Neuronal stem cell (in vitro differentiated cells): ENCODE measurements at places on chromosomes 16 and 17.

DNA sequence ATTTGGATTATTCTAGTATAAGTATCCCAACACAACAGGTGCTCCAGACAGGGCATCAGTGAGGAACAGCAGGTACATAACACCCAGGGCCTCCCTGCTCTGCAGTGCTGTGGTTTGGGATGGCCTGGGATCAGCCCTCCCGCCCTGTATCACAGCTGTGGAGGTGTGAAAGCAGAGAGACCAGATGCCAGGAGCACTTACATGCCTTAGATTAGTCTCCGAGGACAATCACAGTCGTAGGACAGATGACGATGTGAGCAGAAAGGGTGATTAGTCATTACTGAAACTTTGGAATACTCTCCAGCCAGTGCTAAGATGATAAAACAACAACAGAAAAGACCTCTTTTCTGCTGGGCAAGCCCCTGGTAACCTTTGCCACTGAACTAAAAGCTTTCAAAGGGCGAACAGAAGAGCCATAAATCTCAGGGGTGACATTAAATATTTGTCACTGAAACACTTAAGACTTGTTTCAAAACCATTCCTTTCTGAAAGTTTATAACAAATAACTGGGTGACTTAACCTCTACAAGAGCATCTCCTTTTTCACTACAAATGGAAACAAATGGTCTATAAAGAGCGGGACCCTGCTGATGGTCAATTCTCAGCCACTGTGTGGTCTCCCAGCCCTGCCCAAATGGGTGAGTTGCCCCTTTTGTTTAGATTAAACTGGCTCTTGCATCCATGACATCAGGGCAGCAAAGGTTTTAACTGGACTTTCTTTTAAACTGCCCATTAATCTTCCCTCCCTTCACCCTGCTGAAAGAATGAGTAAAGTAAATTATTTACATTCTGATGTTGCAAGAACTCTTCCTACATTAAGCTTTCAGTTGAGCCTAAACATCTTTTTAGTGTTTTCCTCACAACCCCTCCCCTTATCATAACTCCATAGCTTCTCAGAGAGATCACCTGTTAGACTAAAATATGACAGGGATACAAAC lies 183.1 kb upstream of the COX10 start:
- DNase-seq = no peak

GRCh38 chr17:78873519-78874340 lies 29.3 kb downstream of the CEP295NL start:
- DNase-seq = no peak

DNA sequence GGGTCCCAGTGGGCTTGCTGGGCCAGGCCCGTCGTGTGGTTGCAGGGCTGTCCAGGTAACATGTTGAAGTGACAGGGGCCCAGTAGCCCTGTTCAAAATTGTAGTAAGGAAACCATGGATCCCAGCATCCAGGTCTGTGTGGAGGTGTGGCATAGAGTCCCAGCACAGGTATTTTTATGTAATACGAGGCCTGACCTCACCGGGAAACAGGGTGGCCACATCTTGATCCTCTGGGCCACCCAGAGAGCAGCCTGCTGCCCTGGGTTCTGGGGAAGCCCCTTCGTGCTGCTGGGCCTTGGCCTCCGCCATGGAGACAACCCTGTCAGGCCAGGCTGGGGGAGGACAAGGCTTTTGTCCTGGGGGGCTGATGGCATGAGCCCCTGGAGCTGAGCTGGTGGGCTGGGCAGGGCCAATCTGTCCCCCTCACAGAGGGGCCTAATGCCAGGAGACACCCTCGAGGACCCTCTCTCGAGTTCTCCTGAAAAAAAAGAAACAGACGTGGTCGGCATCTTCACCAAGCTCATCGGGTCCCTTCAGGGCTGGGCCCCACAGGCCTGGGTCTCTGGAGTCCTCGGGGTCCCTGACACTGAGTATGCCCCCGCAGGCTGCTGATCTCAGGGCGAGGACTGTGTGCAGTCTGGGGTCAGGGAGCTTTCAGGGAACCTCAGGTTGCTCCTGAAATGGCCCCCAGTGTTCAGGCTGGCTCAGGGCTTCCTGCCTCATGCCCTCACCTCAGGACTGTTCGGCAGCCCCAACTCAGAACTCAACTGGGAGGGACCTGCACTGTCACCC lies 47.8 kb downstream of the TNFRSF13B start:
- DNase-seq = no peak

GRCh38 chr16:30782486-30783279 lies 4.3 kb downstream of the ZNF629 start:
- no peak for DNase-seq

DNA sequence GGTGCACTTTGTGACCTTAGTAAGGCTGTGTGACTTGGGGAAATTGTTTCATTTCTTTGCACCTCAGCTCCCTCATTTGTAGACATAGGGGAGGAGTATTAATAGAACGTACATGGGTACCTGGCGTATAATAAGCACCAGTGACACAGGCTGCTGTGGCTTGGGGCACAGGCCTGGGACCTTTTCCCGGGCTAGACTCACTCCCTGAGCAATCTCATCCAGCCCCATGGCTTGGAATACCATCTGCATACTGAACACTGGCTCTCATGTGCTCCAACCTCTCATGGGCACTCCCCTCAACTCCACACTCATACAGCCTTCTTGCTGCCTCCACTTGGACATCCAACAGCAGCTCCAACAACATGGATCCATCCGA lies 41.0 kb upstream of the MRPS23 start:
- no peak for DNase-seq

DNA sequence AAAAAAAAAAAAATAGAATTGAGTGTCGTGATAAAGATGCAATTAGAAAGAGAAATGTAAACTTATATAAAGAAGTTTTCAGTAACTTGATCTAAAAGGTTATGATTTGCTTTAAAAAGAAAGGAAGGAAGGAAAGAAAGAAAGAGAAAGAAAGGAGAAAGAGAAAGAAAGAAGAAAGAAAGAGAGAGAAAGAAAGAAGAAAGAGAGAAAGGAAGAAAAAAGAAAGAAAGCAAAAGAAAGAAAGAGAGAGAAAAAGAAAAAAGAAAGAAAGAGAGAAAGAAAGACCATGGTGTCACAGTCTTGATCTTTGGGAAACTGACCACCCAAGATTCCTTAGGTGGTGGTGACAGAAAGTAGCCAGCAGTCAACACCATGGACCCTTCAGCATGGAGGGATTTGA lies 4.3 kb upstream of the CCL3 start:
- no peak for DNase-seq

- no peak for DNase-seq
Measured at GRCh38 chr17:34852614-34853013, 108.6 kb downstream of the CCT6B start.

- DNase-seq = no peak
Measured at GRCh38 chr16:53643474-53643873, 60.2 kb downstream of the RPGRIP1L start.

- no peak for DNase-seq
Measured at GRCh38 chr16:85948138-85948509, 49.2 kb downstream of the IRF8 start.

GRCh38 chr17:58643147-58643546 lies 48.7 kb downstream of the TEX14 start:
- no peak for DNase-seq

DNA sequence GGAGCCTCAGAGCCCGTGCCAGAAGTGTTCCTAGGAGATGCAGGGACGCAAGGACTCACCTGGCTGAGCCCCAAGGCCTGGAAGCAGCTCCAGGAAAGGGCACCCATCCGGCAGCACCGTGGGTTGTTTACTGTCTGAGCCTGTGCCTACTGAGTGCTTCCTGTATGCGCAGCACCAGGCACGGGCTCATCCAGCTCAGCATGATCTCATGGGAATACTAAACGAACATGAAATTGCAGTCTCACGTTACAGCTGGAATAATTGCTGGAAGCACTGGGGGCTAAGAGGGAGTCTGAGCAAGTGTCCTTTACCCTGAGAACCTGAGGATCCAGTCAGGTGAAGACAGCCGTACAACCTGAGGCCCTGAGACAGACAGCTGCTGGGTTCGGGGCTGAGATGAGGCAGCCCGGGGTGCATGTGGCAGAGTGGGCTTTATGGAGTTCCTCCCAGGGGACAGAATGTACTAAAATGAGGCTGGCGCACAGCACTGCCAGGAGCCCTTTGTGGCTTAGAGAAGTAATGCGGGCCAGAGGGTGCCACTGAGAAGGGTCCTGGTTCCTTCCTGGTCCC lies 5.4 kb downstream of the CTRL start:
- no peak for DNase-seq

DNA sequence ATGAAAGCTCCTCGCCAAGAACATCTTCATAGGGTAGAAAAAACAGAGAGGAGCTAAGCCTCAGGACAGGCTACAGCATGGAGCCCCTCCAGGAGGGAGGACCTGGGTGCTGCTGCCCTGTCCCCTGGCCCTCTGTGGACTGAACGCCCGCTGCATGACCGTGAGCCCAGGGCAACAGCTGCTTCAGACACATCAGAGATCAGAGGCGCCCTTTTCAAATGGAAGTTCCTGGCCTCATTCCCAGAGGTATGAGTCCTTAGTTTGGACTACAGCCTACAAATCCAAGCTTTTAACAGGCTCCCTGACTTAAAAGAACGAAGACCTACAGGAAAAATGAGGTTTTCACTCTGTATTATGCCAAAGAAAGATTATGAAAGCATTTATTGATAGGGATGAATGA lies 48.5 kb downstream of the ZNF18 start:
- no peak for DNase-seq

DNA sequence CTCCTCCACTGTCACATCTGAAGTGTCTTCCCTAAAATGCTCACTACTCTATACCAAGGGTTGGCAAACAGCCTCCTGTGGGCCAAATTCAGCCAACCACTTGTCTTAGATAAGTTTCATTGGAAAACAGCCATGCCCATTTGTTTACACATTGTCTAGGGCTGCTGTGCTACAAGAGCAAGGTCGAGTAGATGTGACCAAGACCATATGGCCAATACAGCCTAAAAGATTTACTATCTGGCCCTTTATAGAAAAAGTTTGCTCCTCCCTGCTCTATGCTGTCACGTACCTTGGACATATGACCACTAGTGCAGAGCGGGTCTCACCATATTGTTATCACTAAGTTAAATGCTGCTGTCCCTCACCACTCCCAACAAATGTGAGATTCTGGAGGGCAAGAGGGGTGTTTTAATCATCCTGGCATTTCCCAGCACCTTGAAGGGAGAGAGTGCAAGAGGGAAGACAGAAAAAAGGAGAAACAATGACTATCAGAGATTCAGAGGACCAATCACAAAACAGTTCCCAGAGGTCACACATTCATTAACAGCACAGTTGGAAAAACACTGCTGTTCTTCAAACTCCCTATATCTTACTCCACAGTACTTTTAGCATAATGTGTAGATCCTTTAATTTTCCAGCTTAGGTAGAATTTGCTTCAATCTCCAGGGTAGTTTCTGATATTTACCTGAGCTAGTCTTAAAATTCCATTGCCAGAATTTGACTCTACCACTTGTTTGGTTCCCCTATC lies 13.2 kb downstream of the LSM12 start:
- no peak for DNase-seq

- no peak for DNase-seq
Measured at GRCh38 chr16:278863-279366, 1.5 kb upstream of the ARHGDIG start.

DNA sequence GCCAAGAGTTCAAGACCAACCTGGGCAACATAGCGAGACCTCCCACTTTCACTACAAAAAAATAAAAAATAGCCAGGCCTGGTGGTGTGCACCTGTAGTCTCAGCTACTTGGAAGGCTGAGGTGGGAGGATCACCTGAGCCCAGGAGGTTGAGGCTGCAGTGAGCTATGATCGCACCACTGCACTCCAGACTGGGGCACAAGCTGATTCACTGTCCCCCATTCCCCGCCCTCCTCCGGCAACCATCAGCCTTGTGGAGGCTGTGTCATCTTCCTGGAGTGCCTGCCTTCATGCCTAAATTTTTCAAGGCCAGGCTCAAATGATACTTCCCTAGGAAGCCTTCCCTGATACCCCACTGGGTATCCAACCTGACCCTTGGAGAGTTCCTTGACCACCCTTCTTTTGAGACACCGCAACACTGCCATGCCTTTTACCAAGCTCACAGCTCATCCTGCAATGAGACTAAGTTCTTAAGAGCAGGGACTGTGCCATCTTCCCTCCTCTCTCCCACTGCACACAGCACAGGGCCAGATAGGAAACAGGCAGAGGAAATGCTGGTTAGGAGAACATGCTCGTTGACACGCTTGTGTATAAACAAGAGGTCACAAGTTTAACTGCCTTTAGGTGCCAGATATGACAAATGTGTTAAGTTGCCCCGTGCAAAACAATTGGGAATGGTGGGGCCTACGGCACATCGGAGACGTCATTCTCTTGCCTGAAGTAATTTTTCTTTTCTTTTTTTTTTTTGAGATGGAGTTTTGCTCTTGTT lies 3.9 kb upstream of the SRCAP start:
- DNase-seq = no peak

DNA sequence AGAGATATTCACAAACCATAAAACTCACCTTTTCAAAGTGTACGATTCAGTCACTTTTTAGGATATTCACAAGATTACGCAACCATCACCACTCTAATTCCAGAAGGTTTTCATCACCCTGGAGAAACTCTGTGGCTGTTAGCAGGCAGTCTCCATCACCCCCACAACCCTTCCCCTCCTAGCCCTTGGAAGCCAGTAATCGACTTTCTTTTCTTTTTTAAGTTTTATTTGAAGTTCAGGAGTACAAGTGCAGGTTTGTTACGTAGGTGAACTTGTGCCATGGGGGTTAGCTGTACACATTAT lies 363.5 kb downstream of the CPPED1 start:
- DNase-seq = no peak

DNA sequence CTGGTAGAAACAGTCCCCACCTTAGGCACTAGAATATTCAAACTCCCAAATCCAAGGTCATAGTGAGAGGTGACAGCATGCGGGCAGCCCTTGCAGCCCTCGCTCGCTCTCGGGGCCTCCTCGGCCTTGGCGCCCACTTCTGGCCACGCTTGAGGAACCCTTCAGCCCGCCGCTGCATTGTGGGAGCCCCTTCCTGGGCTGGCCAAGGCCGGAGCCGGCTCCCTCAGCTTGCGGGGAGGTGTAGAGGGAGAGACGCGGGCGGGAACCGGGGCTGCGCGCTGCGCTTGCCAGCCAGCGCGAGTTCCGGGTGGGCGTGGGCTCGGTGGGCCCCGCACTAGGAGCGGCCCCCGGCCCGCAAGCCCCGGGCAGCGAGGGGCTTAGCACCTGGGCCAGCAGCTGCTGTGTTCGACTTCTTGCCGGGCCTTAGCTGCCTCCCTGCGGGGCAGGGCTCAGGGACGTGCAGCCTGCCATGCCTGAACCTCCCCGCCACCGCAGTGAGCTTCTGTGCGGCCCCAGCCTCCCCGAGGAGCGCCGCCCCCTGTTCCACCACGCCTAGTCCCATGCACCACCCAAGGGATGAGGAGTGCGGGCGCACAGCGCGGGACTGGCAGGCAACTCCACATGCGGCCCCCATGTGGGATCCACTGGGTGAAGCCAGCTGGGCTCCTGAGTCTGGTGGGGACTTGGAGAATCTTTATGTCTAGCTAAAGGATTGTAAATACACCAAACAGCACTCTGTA lies 45.0 kb downstream of the KPNA2 start:
- DNase-seq = no peak

GRCh38 chr17:54754560-54754959 lies 146.1 kb upstream of the TOM1L1 start:
- DNase-seq = no peak

- no peak for DNase-seq
Measured at GRCh38 chr17:46876353-46876887, 25.0 kb downstream of the WNT9B start.

- DNase-seq = no peak
Measured at GRCh38 chr17:74419928-74420411, 11.9 kb upstream of the GPRC5C start.

- no peak for DNase-seq
Measured at GRCh38 chr17:82888583-82889495, 49.0 kb upstream of the ZNF750 start.
